ENCODE measurements at places on chromosomes 6 and 20.

GRCh38 chr6:48597951-48598350 is 487.0 kb upstream of the PTCHD4 start:
- no peak for DNase-seq

DNA sequence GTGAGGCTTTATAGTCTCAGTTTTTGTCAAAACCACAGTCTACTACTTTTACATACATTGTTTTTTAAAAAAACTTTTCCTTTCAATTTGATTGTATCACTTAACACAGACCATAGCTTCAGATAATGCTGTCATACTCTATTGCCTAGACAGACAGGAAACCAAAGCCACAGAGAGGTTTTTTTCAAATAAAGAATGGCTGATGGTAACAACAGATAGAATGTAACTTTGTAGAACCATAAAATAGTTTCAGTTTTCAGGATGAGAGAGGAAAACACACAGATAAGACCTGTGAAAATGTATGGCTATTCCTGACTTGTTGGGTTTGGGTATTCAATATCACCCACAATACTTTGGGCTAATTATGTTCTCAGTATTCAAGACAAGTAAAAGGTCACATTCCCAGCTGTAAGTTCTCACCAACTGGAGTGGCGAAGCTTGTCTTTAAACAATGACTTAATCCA is 94.0 kb downstream of the ADGRG6 start:
- no peak for DNase-seq

- no peak for DNase-seq
These were observed 3.3 kb downstream of the KCNS1 start for GRCh38 chr20:45097485-45098102.

GRCh38 chr6:134928151-134928900 is 21.6 kb downstream of the ALDH8A1 start:
- DNase-seq = no peak

GRCh38 chr6:34496103-34496685 is 30.3 kb downstream of the PACSIN1 start:
- no peak for DNase-seq

- DNase-seq = no peak
These were observed 13.5 kb downstream of the HAO1 start for GRCh38 chr20:7926767-7927166.

Measured in glomerular endothelial cell (primary cell).